ENCODE measurements at places on chromosomes 6 and 20.

DNA sequence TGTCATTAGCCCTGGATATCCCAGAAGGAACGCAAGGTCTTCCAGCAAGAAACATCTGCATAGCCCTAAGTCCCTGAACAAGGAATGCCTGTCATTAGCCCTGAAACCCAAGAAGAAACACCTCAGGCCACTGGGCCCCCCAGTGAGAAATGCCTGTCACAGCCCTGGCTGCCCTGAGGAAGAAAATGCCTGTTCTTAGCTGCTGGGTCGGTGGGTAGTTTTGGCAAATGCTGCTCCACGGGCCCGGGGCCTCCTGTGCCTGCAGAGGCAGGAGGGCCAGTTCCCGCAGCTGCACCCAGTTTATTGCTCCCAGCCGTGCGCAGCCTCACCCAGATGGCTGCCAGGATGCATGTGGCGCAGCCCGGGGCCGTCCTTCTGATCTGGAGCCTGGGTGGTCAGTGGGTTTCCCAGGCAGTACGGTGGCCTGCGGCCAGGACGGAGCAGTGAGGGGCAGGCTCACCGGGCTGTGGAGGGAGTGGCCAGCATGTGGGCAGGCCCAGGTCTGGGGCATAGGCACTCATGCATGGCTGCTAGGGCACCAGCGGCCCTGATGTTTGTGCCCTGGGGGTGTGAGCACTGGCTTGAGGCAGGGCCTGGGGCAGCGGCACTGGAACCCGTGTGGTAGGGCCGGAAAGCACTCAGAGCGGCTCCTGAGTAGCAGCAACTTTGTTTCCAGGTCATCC lies 219.0 kb downstream of the ERMARD start:
- no peak for DNase-seq

DNA sequence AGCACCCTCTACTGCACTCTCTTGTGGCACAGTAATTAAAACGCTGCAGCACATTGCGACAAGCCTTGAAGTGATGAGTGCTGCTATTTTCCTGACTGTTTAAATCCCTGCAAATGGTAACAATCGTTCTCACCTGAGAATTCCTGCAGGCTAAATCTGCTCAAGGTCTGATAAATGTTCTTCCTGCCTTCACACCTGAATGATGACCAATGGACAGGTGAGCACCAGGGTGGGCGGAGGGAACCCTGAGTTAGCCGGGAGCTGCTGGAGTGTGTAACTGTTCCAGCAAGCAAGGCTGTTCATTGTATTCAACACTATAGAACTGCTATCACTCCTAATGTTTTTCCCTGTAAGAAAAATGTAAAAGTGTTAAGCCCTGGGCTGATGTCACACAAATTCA lies 4.0 kb downstream of the DACT2 start:
- DNase-seq, result no peak

DNA sequence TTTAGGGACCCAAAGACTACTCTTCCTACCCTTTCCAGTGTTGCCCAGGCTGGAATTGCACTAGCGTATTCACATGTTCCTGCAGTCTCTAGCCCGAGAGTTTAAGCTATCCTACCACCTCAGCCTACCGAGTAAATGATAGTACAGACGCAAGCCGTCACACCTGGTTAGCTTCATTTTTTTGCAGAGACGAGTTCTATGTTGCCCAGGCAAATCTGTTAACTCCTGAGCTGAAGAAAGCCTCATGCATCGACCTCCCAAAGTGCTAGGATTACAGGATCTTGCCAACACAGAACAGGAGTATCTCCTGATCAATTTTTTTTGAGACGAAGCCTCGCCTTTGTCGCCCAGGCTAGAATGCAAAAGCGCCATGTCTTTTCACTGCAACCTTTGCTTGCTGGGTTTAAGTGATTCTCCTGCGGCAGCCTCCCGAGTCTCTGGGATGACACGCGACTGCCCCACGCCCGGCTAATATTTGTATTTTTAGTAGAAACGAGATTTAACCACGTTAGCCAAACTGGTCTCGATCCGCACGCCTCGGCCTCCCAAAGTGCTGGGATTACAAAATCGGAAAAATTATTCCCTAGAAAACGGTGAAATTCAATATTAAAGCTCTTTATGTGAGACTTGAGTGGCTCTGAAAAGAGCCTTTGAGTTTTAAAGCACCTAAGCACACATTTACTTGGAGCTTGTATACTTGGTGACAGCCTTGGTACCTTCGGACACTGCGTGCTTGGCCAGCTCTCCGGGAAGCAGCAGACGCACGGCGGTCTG lies 128.5 kb downstream of the HFE start:
- DNase-seq, result peak; percentile 8

DNA sequence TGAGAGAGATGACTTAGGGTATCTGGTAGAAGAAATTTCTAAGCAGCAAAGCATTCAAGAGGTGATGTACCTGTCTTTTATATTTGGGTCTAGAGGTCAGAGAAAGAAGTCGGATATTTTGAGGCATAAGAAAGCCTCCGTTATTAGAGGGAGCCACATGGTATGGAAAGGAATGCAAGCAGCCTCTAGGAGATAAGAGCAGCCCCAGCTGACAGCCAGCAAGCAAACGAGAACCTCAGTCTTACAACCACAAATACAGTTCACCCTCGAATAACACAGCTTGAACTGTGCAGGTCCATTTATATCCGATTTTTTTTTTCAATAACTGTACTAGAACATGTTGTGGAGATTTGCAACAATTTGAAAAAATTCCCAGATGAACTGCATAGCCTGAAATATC lies 190.7 kb upstream of the VGLL2 start:
- no peak for DNase-seq

DNA sequence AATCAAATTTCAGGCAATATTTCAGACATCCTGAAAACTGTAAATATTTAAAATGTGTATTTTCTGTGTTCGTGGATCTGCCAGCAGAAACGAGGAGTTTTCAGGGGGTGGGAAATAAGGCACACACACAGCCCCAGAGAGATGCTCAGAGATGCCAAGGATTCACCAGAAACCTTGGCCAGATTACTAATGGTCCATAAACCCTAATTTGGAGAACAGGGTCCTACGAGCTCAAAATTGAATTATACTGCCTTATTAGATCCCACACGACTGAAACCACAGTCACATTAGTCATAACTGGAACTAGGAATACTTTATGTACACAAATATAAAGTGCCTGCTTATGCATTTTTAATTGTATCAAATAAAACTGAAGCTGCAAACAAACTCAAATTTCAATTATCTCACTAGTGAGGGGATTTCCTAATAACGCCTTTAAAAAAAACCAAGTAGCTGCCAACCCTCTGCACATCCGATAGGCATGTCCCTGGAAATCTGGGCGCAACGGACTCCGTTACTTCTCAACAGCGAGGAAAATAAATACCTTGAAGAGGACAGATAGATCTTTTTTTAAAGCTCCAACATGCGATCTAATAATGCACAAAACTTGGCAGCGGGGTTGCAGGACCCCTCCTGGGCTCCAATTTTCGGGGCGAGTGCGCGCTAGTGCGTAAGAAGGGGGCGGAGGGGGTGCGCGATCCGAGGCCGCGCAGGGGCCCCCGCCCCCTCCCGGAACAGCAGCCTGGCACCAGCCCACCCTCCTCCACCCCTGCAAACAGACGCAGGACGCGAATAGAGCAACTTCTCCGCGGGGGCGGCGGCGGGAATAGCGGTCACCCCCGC lies 897 bp downstream of the CHD6 start:
- DNase-seq, result peak; percentile 38

DNA sequence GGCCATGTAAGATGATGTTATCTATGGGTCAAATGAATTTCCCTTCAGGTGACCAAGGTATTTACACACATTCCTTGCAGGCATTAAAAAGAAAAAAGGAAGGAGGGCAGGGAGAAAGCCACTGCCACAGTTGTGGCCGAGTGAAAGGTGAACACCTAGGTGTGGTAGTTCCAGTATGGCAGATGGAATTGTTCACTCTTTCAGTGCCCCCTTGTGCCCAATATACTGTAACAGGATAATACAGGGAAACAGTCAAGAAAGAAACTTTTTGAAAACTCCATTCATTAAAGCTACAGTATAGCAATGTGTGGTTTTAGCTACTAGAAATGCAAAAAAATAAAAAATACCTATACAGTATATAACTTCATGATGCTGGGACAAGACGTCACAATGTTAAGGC lies 52.1 kb downstream of the BMP2 start:
- no peak for DNase-seq

- no peak for DNase-seq
Observed at GRCh38 chr20:48898210-48898609, 23.3 kb upstream of the ARFGEF2 start.

DNA sequence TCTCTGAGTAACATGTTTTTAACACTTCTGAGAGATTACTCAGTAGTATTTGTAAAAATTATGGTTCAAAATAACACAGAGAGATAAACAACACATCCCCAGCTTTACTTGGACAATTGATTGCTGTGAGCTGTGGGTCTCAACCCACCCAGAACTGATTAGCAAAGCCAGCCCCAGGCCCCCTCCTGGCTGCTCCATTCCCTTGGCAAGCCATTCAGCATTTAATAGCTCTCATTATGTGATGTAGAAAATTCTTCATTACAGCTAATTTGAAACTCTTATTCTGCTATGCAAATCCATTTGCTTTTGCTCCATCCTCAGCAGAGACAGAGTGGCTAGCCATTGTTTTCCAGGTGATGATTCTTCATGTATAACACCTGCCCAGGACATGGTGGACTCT lies 16.6 kb upstream of the SIRT5 start:
- no peak for DNase-seq

DNA sequence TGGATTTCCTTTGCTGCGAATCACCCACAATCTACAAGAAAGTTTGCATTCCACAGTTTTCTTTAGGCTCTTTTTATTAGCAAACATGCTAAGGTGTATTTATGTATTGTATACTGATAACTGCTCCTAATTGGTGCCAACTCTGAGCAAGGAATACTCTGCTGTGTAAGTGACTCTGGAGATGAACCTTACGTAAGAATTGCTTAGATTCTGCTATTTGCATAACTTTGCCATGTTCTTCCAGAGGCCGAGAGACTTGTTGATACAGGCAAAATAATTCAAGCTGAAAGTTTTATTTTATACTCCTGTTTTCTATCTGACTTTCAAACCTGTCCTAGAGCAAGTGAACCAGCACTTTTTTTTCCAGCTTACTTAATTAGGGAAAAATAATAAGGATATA lies 461.3 kb downstream of the GJA1 start:
- DNase-seq, result no peak

DNA sequence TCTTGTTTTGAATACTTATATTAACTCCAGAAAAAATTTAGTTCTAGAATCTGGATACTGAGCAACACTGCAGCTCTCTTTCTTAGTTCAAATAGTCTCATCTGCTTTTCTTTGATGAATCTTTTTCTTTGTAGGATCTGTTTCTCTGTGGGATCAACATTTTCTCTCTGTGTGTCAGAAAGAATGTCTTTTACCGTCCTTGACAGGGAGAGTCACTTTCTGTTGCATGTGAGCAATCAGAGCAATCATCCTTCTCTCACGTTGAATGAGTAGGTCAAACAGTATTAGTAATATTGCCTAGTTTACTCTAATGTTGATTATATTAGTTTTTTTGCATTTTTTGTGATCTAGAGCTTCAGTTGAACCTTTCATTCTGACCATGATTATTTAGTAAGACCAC lies 130.9 kb downstream of the TRMT11 start:
- no peak for DNase-seq

GRCh38 chr6:156954191-156954590 lies 177.0 kb downstream of the ARID1B start:
- no peak for DNase-seq

GRCh38 chr6:143385636-143386035 lies 64.9 kb downstream of the ADAT2 start:
- no peak for DNase-seq

GRCh38 chr6:73340048-73340447 lies 14.0 kb downstream of the DPPA5 start:
- no peak for DNase-seq

DNA sequence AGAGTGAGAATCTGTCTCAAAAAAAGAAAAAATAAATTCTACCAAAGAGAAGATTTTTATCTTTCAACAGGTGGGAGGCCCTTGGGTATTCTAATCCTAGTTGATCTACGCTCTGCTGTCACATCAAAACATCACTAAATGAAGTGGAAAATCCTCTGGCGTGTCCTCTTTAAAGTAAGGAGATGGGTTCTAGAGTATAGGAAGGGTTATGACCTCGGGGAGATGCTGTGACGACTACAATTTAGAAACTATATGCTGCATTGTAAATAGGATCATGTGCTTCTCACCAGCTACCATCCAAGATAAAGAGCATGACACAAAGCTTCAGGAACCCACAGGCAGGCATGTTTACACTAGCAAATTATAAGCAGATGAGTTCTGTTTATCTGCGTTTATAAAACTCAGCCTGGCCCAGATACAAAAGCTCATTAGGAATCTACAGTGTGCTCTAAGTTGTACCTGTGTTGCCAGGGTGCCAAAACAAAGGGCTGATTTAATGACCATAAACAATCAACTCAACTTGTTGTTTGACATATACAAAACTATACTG lies 197.1 kb upstream of the PLN start:
- DNase-seq, result no peak

GRCh38 chr6:44021589-44022295 lies 105.5 kb downstream of the MRPL14 start:
- no peak for DNase-seq

DNA sequence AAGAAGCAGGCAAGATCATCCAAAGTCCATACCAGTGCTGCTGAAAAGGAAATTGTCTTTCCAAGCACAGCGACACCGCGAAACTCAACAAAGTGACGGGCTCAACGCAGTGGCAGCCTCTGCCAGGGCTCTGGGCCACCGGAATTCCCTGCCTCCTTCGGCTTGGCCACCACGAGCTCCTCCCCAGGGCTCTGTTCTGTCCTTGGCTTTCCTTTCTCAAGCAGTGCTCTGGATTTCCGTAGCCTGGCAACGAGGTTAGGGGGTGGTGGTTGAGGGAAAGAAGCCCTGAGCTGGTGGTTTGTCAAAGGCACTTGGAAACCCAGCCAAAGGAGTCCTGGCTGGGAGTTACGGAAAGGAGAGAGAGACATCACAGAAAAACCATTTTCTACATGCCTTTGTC lies 31.2 kb downstream of the PRR18 start:
- no peak for DNase-seq

GRCh38 chr20:2603816-2604505 lies 48.5 kb upstream of the NOP56 start:
- no peak for DNase-seq

- no peak for DNase-seq
Observed at GRCh38 chr6:19102936-19103335, 715.8 kb downstream of the RNF144B start.

DNA sequence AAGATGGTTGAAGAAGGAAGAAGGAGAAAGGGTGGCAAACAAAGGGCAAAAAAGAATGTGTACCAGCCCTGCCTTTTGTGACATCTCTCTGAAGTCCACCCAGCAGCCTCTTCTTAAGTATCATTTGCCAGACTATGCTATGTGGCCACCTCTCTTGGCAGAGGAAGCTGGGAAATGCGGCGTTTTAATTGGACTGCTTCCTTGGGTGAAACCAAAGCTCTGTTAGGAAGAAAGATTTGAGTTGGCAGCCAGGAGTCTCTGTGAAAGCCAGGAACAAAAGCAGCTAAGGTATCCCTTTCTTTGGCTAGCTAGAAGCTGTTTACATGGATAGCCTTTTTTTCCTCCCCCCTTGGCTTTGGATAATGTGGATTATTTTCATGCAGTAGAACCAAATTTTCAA lies 67.5 kb upstream of the GTSF1L start:
- no peak for DNase-seq

- DNase-seq, result no peak
Observed at GRCh38 chr20:11219192-11219591, 545.4 kb upstream of the JAG1 start.

- no peak for DNase-seq
Observed at GRCh38 chr6:157715728-157716164, 107.3 kb upstream of the SNX9 start.
